ENCODE measurements at places on chromosomes 4 and X. TPM values are rescaled to one million over a fixed set of nuclear protein-coding genes. Genes with fewer than 3 reads are reported as not detected.

- no peak for DNase-seq
These were observed 77.2 kb downstream of the DMD start for GRCh38 chrX:33134164-33134563.

- DNase-seq: peak; percentile 90
These were observed 74.7 kb downstream of the PAQR3 start for GRCh38 chr4:78864405-78865024.

GRCh38 chr4:98928131-98928504 lies 815 bp downstream of the EIF4E start:
- DNase-seq: no peak

GRCh38 chrX:76434103-76434741 lies 6.7 kb downstream of the MAGEE1 start:
- DNase-seq: no peak

GRCh38 chr4:77629885-77630284 lies 24.3 kb downstream of the CXCL13 start:
- no peak for DNase-seq

DNA sequence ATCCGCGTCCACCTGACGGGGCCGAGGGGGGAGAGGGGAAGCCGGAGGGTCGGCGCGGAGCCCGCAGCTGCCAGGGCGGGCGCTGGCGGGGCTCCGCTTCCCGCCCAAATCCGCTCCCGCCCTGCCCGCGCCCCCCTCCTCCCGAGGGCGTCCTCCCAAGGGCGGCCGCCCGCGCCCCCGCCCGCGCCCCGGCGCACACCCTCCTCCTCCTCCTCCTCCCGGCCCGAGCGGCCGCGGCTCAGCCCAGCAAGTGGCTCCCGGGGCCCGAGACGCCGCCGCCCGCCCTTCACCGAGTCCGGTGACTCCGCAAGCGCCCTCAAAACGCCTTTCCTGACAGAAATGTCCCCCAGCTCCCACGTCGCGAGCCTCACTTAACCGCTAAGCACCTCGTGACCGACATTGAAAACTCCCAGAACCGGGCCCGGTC lies 487 bp downstream of the HMGB2 start:
- no peak for DNase-seq

- no peak for DNase-seq
These were observed 347.3 kb upstream of the NOCT start for GRCh38 chr4:138668309-138668708.

- DNase-seq: no peak
These were observed 187.3 kb upstream of the PACRGL start for GRCh38 chr4:20512985-20513384.

DNA sequence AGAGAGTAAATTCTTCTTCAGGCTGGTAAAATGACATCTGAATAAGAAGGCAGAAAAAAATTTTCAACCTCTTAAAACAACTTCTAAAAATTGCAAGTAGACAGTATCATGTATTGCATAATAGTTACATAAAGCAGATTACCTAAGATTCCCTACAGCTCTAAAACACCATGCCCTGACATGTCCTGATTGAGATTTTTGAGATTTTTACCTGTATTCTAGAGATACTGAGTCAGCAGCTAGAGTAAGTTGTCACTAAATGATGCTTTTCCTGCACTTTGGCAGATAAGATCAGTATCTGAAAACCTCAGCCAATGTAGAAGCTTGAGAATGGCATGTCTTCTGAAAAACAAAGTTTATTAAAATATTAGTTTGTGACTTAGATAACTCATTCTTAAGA lies 713.6 kb downstream of the CCSER1 start:
- no peak for DNase-seq

GRCh38 chrX:128020701-128021100 lies 31.5 kb downstream of the ACTRT1 start:
- DNase-seq: peak; percentile 76

- DNase-seq: no peak
These were observed 2.7 kb upstream of the PDGFC start for GRCh38 chr4:156974264-156974663.

DNA sequence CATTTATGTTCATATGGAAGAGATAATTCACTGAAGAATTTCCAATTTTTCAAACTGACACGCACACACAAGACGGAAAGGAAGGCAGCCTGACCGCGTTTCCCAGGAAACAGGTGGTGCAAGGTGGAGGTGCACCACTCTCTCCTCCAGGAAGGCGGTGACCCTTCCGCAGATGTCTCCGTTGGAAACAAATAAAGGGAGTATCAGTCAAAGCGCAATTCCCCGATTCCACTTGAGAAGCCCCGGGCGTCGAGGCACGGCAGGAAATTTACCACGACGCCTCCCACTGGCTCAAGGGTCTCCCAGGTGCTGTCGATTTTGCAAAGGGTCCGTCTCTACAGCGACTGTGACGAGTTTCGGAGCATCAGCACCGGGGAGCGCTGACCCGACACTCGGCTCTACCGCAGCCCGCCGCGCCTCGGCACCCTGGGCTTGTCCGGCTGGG lies 770 bp upstream of the TIGD2 start:
- no peak for DNase-seq

- DNase-seq: no peak
These were observed 6.7 kb downstream of the MYL5 start for GRCh38 chr4:680928-681645.

DNA sequence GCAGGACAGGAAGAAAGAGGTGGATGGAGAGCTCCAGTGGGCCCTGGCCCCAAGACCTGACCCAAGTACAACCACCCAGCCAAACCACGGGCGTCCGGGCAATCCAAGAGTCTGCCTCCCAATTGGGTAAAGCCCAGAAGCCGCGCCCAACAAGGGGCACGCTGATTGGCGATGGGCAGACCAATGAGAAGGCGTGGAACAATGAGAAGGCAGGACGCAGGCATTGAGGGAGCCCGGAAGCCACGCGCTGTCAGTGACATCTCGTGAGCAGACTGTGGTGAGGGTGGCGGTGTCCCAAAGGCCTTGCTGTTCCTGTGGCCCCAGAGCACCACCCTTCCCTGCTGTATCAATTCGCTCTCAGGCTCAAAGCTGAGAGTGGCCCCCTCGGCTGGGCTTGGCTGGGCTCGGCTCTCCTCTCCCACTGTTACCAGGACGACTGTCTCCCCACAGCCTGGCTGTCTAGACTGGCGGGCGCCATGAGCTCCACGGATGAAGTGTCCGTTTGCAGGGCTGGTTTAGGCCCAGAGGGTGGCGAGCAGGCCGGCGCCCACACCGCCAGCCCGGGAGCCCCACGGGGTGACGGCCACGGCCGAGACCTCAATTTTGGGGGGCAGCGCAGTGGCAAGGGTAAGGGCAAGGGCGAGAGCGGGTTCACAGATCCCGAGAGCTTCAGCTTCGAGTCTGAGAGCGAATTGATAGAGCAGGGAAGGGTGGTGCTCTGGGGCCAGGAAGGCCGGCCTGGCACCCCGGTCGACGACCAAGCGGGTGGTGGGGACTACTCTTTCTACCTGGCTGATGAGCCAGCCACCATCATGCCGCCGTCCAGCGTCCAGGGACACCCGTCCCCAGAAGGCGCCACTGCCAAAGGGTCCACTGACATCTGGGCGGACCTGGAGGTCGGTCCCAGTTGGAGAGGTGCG lies at the start of gene LOC101059915:
Gene LOC101059915 (plus strand): TSS at position 219 of the 920 bp plus-strand sequence.
- no peak for DNase-seq

GRCh38 chrX:57821703-57822387 lies 88.4 kb downstream of the ZXDA start:
- peak; percentile 34 for DNase-seq

GRCh38 chrX:68763481-68763880 lies 65.3 kb upstream of the EFNB1 start:
- DNase-seq: no peak

DNA sequence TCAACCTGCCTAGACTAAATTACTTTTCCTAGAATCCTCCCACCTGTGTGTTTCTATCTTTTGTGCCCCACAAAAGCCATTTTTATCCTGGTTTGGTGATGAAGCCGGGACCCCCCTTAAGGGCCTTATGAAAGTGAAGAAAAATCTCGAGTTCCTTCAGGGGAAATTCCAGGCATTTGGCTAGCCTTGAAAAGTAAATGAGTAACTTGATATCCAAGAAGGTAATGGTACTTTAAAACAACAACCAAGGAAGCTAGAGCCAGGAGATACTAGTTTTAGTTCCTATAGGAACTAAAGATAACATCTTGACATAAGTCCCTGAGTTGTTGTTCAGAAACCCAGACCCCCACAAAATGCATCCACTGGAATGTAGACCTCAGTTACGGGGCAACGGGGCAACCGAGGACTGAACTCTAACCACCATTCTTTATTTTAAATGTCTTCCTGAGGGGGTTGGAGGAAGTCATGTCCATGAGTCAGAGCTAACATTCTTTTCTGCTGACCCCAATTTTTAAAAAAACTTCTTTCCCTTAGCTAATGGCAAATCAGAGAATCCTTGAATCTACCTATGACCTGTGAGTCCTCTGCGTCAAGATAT lies 73.9 kb downstream of the VCX3A start:
- no peak for DNase-seq

DNA sequence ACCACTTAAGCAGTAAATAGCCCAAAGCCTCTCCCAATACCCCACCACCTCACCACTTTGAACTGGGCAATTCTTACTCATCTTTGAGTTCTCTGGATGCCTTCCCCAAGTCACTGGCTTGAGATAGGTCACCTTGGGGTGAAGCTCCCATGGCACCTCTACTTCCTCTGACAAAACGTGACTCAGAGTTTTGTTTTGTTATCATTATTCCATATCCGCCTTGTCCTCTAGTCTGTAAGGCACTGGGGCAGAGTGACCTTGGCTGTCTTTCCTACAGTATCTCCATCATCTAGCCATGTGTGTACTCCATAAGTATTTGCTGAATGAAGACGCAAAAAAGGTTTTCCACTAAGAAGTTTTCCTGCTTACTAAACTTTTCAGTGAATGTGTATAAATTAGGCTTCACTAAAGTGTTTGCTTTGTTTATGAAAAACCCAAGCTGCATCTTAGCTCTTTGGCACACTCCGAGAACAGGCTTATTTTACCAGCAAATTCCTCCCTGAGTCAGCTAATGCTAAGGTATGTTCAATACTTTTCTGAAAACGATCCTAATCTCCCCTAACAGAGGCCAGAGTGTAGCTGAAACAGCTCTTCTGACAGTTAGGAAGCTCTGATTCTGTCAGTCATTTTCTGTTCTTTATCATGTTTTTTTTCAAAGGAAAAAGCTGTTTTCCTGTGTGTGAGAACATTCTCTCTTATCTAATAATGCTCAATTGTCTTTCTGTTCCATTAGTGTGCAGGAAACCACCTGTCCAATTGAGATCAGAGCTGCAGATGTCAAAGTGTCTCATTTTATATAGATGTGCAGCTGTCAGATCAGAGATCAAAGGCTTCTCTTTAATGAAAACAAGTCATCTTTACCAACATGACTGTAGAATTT lies 30.2 kb upstream of the TSPAN5 start:
- DNase-seq: peak; percentile 60

DNA sequence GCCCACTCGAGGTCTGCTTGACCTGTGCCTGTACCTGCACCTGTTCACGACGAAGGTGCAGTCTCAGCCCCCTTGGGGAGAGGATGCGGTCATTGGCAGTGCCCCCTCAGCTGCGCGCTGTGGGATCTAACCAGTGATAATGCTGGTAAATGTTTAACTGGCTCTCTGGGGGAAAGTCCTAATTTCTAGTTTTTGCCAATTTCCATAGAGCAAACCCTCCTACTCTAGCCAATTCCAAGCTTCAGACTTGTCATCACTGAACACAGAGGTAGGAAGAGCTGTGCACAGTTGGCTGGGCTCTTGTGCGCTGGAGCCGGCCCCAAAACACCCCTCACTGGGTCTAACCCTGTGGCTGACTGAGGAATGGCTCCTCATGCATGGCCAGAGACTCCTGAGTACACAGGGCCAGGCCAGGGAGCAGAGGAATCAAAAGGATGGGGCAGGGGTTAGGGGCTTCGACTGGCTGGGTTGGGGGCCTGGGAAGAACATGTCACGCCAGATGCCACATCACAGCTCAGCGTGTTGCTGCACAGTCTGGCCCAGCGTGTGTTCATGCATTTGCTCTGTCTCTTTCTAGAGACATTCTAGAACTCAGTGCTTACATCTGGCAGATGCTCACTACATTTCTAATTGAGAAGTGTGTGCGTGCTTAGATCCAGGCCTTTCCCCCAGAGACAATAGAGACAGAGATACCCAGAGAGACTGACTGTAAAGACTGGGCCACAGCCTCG lies 270.8 kb downstream of the BCOR start:
- no peak for DNase-seq

GRCh38 chr4:123600987-123601904 lies 204.7 kb downstream of the SPRY1 start:
- DNase-seq: no peak

DNA sequence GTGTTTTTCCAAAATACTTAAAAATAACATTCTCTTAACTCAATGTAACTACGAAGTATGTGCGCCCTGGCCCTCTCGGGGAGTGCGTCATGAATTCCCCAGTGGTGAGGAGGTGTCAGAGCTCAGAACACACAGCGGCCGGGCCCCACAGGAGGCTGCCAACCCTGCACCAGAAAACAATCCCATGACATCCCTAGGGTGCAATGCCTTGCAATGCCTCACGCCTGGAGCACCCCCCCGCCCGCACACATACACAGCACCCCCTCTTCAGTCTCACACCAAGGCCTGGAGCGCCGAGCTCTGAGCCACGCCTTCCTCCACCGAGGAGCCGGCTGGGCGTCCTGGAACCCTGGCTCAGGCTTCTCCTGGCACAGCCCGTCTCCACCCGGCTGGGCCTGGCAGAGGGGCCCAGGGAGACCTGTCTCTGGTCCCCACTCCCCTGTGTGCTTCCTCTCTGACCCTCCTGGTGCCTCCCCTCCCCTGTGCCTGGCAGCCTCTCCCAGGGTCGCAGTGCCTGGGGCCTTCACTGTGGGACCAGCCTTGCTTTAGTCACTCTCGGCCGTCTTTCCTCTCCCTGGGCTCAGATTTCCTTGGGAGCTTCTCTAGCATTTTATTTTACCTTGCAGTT lies 108.2 kb upstream of the ADRA2C start:
- DNase-seq: no peak

- DNase-seq: no peak
These were observed 329.3 kb downstream of the GBA3 start for GRCh38 chr4:23022032-23022431.

GRCh38 chr4:38284294-38285030 lies 324.3 kb downstream of the PTTG2 start:
- no peak for DNase-seq

DNA sequence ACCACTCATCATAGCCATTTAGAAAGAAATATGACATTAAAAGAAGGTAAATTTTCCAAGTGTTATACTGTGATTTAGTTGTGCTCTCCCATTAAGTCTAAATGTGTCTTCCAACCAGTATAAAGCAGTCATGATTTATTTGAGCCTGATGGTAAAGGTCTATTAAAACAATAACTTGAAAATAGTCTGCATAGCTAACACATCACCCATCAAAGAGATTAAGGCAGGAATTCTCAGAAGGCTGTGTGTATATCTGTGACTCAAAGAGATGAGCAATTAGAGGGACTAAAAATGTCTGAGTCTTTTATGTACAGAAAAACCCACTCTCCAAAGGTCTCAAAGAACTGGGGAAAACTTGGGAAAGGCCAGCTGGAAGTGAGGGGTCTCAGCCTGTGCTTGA lies 70.3 kb upstream of the IQCM start:
- DNase-seq: no peak

Gene DGAT2L6
- total RNA-seq: not detected

Gene UTP14A
- total RNA-seq: 21.7 TPM

Gene PAGE2
- not detected for total RNA-seq

Gene VSIG4
- not detected for total RNA-seq

Gene EGFL6
- not detected for total RNA-seq

Gene MAMLD1
- total RNA-seq: 3.6 TPM

Data from glomerular endothelial cell (primary cell).